ENCODE measurements at places on chromosomes 1 and 21.

DNA sequence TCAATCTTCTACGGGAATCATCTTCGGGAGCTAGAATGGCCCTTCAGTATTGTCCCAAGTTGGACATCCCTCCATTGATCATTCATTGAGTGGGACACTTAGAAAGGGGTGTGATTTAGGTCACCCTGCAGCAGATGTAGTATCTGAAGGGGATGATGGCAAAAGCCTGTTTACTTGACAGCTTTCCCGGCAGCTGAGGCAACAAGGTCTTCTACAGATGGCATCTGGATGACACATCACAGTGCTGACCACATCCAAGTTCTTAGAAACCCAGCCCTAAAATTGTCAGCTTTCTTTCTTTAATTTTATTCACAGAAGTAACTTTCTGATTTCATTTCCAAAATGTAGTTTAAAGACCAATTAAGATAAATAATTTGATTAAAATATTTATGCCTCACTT, 150.3 kb downstream of the AMY1C start:
- DNase-seq, result no peak

DNA sequence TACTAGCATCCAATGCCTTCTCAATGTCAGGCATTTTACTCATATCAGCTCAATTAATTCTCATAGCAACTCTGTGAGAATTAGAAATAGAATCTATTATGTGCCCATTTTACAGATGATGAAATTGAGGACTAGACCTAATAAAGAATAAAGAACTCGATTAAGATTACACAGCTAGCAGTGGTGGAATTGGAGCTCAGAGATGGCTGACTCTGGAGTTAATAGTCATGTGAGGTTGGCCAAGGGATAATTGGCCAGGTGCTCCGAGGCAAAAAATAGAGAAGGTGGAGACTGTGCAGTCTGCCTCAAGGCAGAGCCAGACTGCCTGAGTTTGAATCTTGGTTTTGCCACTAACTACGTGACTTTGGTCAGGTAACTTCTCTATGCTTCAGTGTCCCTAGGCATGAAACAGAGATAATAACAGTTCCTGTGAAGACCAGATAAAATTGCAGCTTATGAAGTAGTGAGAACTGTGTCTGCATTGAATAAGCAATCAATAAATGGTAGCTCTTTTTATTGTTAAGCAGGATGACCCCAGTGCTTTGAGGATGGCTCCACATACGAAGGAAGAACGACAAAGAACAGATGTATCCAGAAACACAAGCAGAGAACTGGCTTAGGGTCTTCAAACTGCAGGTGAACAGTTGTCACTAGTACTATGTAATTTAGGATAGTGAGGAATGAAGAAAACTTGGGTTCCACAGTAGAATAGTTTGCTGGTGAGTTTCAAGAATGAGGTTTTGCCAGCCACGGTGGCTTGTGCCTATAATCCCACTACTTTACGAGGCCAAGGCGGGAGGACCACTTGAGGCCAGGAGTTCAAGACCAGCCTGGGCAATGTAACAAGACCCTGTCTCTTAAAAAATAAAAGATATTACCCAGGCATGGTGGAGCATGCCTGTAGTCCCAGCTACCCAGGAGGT, 6.9 kb upstream of the CCSAP start:
- DNase-seq, result no peak

GRCh38 chr1:234932511-234933430, 195.9 kb downstream of the TOMM20 start:
- DNase-seq, result no peak

GRCh38 chr1:7448986-7449385, 322.1 kb upstream of the VAMP3 start:
- DNase-seq, result no peak

DNA sequence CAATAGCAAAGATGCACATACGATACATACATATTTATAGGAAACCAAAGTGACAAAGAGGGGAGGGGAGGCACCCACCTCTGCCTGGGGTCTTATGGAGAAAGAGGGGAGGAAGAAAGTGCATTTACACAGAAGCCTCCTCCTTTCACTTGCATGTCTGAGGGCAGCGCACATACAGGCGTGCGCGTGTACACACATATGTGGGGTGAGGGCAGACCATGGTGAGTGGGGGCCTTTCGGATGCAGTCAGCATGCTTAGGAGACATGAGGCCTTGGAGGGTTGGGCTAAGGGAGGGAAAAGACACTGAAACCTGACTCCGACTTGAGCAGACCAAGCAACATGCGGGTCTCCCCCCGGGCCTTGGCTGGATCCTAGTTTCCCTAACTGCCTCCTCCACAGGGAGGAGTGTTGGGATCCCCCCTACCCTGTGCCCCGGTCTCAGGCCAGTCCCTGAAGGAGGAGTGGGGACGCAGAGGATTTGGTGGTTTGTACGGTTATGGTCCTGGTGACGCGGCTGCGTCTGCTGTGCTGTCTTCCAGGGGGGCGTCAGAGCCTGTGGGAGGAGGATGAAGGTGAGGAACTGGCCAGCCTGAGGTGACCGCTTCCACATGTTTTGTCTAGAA, 15.2 kb downstream of the LRRC71 start:
- DNase-seq, result no peak

DNA sequence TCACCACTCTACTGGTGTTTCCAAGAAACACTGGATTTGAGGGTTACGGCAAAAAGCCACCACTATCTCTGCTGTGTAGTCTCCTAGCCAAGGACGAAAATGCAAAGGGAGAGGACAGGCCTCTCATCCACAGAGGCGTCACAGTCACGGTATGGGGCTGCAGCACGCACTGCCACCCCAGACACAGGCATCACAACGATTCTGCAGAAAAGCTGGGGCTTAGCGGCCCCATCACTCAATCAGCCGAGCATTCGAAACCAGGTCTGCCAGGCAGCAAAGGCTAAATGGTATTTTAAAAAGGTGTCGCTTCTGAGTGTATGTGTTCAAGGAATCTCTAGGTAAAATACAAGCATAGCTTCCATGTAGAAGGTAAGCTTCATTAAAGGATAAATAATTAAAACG, 1.4 kb downstream of the RIPK4 start:
- DNase-seq, result no peak
